ENCODE measurements at places on chromosomes 7 and 10. TPM values are rescaled to one million over a fixed set of nuclear protein-coding genes. Genes with fewer than 3 reads are reported as not detected.

FAM221A gene
- 5.1 TPM for total RNA-seq

UBE2D4 gene
- 6.4 TPM for total RNA-seq

ZCCHC24 gene
- 44.4 TPM for total RNA-seq

MMRN2 gene
- 2.1 TPM for total RNA-seq

AKR1E2 gene
- 11.7 TPM for total RNA-seq

CTTNBP2 gene
- 4.4 TPM for total RNA-seq
